ENCODE measurements at places on chromosomes 2 and 18.

GRCh38 chr2:130908832-130909231 lies 72.1 kb downstream of the ARHGEF4 start:
- DNase-seq: no peak

GRCh38 chr2:48228345-48228684 lies 301.6 kb upstream of the STON1 start:
- no peak for DNase-seq

DNA sequence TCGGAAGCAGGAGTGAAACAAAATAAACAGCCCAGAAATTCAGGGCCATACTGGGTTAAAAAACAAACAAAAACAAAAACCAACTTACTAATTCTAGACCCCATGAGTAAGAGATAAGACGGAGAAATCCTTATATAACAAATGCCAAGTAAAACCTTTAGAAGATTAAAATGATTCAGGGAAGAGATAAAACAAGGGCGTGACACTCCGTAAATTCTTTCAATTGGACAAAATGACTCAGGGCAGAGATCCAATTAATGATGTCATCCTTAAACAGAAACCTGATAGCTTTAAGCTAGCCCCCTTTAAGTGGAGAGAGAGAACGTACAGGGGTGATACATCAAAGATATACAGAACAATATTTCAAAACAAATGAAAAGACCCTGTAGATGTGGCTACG lies 317.4 kb downstream of the NBAS start:
- DNase-seq: no peak

DNA sequence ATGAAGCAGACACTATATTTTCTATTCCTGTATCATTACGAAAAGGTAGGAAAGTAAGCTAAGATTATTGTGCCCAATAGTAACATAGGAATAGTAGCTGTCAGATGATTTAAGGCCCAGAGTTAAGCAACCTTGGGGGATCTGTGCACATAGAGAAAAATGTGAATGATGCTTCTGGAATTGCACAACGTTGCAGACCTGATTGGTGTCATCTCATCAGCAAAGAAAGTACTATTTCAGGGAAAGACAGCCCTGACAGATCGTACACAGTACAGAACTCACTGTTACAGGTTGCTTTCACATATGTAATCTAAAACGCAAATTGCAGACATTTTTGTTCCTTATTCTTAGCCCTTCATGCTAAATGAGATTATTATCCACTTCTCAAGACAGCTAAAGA lies 535.9 kb downstream of the TRIB2 start:
- DNase-seq: no peak

DNA sequence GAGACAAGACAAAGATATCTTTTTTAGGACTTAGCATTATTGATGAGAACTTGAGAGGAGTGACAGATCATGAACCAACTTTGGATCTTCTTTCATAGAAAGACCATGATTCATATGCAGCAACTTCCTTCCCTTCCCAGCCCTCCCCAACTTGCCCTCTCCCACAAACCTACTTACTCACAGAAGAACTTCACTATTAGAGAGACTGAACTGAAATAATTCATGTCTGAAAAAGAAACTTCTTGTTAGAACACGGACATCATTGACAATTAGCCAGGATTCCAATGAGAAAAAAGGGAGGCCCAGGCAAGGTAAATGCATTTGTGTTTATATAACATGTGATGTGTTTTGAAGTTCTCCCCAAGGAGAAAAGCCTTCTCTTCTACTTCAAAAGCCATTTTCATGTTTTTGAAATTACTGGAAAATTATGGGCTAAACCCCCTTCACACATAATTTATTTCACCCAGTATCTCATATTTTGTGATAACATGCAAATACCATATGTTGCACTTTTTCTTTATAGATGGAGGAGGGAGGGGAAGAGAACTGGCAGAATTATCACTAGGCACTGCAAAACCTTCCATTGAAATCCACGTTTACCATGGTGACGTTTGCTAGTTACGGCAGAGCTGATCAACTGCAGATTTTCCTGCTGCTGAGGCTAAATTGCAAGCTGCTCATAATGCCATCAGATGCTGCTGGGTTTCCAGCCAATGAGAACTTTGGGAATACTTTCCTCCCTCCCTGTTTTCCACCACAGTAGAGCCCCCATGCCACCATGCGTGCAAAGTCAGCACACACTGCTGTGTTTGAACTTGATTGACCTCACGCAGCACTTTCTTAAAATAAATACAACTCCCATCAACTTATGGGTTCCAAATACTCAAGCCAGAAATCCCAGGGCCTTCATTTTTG lies 294.7 kb downstream of the MEIS1 start:
- no peak for DNase-seq

DNA sequence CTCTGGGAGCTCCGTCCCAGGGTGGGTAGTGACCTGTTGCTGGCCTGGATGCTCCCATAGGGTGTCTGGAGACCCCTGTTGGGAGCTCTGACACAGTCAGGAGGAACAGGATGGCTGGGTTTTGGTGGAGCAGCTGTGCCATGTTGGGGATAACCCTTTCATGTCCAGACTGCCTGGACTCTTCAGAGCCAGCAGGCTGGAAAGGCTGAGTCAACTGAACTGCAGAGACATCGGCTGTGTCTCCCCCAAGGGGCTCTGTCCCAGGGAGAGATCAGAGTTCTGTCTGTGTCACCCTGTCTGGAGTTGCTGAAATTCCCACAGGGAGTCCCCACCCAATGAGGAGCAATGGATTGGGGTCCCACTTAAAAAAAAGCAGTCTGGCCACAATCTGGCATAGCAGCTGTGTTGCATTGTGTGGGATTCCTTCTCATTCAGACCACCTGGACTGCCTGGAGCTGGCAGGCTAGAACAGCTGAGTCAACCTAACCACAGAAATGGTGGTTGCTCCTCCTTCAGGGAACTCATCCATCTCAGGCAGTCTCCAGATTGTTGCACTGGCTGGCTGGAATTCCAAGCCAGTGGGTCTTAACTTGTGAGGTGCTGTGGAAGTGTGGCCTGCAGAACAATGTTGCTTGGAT lies 37.2 kb downstream of the AGPS start:
- DNase-seq: no peak

DNA sequence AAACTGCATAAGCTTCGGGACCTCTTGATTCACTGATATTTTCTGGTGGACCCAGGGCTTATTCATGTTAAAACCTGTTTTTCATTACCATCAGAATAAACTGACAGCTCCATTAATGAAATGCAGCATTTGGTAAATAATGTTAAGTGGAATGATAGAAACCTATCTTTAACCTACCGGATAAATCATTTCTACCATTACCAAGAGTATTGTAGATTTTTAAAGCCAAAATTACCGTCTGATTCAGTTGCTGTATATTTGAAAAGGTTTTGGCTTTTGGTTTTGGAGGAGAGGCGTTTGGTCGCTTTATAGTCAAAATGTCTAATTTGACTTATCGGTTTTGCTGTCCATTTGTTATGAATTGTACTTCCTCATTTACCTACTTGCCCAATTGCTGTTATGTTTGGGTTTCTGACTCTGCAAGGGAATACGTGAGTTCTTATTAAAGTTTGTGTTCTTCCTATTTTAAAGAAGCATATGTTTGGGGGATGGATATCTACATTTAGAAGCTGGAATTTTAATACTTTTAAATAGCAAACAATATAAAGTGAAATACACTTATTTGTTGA lies 1.0 kb upstream of the CUL3 start:
- no peak for DNase-seq

DNA sequence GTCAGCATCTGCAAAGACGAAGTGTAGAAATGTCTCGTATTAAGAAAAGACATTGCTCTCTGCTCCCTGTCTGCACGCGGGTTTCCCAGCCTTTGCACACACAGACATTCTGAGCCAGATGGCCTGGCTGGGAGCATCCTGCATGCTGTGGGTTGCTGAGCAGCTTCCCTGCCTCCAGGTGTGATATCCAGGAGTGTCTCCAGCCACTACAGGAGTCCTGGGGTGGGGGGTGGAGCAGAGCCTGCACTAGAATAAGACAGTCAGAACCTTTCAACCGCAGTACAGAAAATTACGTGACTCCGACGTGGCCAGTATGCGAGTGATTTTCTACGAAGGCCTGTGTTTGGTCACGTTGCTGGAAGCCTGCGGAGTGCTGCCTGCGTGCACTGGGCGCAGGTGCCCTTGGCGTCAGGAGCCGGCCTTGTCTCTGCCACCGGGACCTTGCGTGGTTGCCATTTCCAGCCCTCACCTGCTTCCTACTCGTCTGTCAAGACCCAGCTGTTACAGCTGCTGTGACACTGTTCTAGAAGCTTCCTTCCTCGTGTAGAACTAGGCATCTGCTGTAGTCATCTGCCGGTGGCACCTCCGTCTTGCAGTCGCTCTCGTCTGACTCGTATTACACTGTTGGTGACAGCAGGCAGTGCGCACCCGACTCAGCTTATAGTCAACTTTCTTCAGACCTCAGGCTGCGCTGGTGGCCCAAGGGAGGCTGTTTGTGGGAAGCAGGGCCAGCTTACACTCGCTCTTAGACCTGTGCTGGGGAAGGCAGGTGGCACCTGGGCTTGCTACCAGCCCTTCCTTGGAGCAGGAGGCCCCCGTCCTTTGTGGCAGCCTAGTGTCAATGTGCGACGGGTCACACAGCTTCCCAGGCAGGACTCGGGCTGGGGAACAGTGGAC lies 11.2 kb downstream of the CTDP1 start:
- no peak for DNase-seq

DNA sequence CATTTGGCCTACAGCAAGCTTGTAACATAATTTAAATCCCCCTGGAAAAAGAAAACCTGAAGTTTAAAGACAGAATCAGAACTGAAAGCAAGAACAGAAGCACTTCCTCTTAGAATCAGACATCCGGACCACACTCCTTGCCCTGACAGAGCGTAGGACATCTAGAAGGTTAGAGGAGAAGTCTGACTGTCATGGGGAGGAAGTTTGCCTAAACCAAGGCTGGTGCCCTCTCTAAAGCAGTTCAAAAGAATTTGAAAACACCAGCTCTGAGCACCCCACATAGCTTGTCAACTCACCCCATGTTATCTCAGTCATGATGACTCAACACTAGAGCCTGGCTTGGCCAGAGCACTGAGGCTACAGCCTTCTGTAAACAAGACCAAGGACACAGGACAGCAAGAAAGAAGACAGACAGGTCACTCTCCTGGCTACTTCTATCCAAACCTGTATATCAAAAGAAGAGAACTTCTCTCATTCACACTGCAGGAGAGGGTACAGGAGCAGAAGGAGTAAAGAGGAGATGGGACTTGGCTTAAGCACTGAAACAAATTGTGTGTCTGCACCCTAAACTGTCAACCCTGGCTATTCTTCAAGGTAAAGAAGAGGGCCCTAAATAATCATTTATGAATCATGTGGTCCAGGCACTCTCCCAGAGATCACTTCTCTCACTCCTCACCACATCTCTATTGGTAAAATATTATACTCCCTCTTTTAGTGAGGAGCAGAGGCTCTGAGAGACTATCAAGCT lies 198.6 kb downstream of the MEMO1 start:
- no peak for DNase-seq

GRCh38 chr18:32093523-32093922 lies 1.8 kb downstream of the RNF138 start:
- DNase-seq: no peak

DNA sequence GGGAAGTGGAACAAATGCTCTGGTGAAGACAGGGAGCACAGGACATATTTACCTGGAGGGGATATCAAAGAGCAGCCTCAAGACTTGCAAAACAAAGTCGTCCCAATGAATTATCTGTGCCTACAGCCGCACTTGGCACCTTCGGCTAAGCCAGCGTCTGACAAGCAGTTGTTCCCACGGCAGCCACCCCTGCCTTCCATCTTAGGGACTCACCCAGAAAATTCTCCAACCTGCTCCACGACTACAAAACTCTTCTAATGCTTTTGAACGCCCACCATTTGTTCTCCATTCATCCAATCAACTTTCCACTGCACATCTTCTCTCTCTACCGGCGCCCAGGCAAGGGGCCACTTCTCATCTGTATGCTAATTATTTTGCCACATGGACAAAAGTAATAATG lies 7.0 kb downstream of the MYT1L start:
- DNase-seq: no peak

- no peak for DNase-seq
Observed at GRCh38 chr2:204184226-204184625, 247.7 kb downstream of the ICOS start.

- no peak for DNase-seq
Observed at GRCh38 chr2:47554311-47554905, 151.5 kb downstream of the MSH2 start.

DNA sequence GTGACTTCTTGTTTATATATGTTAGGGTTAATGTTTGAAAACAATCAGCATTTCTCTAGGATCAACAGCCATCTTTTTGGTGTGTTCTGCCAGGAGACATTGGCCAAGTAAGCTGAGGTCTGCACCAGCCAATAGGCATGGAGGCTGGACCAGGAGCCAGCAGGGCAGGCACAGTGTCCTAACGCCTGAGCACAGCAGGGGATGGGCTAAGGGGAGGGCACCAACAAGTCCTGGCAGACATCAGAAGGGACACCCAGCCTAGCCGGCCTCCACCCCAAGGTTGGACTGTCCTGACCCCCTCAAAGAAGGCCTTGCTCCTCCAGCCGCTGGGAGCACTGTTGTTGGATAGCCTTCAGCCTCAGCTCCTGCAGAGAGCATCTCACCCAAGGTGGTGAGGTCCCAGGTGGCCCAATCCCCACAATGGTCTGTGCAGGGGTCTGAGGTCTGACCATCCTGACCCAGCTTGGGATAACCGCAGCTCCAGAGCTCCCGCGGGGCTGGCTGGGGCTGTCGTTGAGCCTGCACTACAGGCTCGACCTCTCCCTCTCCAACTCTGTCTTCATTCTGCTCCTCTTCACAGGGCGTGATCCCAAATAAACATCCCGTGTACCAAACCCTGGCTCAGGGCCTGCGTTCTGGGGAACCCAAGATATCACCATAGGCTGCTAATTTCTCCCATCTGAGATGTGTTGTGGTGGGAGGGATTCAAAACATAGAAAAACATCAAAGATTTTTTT lies 8.1 kb downstream of the TEX44 start:
- no peak for DNase-seq

- no peak for DNase-seq
Observed at GRCh38 chr2:128558441-128558840, 239.8 kb upstream of the HS6ST1 start.

- DNase-seq: no peak
Observed at GRCh38 chr2:31219131-31219969, 2.0 kb upstream of the CAPN14 start.

DNA sequence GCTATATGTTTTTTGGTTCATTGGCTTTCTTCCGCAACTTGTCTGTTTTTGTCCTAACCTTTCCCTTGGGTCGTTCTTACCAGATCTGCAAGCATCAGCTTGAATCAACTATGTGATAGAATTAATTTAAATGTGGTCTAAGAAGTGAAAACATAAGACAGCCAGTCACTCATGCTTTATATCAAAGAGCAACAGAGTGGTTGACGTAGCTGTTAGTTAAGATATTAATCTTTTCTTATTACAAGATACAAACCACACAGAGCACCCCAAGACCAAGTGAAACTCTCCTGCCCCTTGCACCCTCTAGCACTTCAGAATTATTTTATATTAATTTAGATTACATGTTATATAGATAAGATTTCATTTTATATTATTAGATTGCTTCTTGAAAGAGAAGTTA lies 15.2 kb downstream of the IL18RAP start:
- no peak for DNase-seq

DNA sequence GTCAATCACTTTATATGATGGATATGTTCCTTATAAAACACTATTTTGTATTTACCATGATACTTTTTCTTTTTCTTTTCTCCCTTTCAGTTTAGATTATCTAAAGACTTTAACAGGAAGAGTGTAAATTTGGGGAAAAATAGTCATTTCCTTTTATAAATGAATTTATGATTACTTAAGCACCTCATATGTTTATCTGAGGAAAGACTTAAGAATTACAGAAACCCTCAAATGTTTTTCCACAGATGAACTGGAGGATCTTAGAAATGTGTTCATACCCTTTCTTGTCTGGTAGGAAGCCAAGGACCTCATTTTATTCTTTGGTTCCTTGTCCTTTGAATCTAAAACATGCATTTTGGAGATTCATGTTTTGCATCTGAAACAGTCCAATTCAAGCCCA lies 36.7 kb downstream of the MAPRE2 start:
- no peak for DNase-seq
